Activated naive CD4-positive, alpha-beta T cell treated with anti-CD3 and anti-CD28 coated beads, Interleukin-2, amount 50 U/mL, for 72 hours (primary cell): ENCODE measurements at places on chromosomes 7 and 10.

DNA sequence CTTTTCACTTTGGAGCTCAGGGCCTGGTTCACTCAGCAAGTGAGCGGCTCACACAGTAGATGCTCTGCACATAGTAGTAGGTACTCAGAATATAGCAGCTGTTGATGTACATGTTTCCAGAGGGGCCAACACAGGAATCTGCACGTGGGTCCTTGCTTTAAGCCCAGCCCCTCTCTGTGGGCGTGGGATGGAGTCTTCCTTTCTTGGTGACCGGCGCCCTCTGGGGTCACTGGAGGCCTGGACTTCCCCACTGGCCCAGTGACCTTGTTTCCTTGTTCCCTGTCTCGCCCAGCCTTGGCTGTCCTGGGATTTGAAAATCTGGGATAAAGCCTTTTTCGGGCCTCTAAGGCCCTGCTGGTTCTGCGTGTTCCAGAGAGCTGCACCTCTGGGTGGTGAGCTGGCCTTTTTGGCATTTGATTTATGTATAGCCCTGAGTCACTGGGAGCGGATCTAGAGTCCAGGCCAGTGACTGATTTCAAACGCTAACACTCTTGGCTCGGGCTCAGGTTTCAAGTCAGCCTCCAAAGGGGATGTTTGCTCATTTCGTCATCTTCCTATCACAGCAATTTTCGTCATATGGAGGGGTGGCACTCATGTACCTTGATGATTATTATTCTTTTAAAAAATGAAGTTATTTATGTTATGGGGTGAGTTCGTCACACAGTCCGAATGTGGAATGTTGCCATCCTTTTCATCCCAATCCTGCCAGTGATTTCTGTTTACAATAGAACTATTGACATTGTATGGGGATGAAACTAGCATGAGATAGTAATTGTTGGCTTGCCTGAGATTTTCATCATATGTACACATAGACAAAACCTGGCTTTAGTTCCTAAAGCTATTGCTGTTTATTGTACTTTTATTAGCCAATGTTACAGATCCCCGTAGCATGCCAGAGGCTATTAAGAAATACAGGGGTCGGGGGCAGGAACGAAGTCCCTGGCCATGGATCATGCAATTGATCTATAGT is 65.5 kb downstream of the CUX1 start:
- no peak for DNase-seq

DNA sequence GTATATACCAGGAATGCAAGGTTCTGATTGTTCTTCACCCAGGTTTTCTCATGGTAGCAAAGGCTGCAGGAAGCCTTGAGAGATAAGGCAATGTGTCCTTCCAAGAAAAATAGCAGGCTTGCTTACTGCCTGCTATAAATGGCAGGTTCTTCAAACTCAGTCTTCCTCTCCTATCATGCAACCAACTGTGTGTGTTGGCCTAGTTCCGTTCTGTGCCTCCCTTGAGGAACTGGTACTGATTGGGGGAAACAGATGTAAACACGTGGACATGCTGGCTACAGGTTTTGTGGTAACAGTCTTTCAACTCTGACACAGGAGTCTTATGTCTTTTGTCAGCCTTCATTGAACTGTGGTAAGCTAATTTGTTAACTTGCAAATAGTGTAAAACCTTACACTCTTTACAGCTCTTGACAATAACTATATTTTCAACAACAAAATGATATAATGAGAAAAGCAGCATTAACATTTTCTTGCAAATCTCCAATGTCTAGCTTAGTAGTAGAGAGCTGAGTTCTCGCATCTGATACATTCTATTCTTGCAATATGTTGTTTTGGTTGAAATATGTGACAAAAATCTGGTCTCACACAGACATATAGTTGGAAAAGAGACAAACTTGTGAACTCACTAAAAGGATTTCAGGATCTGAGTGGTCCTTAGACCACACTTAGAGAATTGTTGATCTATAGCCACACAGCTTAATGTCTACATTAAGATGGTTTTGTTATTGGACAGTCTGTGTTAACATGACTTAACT is 54.7 kb upstream of the LSM8 start:
- DNase-seq: no peak

DNA sequence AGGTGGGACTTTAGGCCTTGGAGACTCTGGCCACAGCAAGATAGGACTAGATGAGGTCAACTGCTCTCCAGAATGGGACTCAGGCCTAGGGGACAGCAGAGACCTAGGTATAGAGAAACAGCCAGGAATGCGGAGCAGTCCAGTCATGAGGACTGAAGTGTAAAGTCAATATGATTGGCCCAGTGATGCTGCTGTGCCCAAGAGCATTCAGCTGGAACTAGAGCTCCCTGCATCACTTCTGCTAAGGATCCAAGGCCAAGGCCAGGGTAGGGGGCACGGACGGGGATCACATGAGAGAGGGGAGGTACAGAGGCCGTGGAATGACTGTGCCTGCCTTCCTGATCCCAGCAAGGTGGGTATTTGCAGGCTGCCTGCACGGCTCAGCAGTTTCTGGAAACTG is 237.9 kb downstream of the FRMD4A start:
- DNase-seq: no peak

GRCh38 chr10:48516911-48517310 is 88.0 kb downstream of the ARHGAP22 start:
- DNase-seq: no peak

- DNase-seq: no peak
Measured at GRCh38 chr10:55852900-55853299, 508.2 kb downstream of the ZWINT start.

DNA sequence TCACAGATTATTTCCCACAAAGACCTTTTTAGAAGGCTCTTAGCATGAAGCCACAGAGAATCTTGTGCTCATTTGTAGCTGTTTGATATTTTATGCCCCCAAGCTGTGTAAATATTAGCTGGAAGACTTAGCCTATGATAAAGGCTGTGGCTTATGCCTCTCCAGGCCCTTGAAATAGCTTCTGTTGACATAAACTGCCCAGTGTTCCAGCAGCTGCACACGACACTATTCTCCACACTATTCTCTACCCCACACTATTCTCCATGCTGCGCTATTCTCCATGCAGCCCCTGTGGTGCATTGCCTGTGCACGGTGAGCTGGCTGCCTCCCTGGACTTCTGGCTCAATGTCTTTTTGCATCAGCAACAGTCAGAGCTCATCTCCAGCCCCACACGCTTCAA is 13.1 kb downstream of the DDC start:
- DNase-seq: no peak

- no peak for DNase-seq
Measured at GRCh38 chr10:119297207-119297968, 90.0 kb downstream of the GRK5 start.

DNA sequence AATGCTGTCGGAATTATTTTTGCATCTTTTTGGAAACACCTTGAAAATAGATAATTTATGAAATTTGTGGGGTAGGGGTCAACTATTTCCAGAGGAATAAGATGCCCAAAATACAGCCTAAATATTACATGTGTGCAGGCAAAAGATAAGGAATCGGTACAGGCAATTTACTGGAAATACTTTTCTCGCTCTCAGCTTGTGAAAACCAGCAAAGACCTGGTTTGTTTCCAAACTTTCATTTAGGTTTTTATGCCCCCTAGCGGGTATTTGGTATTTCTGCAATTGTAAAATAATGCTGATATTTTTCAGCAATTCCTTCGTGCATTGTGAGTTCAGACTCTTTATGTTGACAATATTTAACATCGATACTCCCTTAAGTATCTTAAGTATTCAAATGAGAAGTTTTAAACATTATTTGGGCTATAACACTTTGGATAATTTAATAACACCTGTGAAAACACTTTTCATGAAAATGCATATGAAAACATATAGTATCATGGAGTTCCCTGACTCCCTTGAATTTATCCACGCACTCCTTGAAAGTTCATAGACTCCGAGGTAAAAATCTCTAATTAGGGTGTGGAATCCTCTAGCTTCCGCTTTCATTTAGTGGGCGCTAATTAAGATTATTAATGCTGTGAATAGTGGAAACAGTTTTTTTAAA is 132.4 kb downstream of the TSPAN12 start:
- DNase-seq: no peak

- no peak for DNase-seq
Measured at GRCh38 chr10:61899997-61900828, 1.3 kb upstream of the ARID5B start.

DNA sequence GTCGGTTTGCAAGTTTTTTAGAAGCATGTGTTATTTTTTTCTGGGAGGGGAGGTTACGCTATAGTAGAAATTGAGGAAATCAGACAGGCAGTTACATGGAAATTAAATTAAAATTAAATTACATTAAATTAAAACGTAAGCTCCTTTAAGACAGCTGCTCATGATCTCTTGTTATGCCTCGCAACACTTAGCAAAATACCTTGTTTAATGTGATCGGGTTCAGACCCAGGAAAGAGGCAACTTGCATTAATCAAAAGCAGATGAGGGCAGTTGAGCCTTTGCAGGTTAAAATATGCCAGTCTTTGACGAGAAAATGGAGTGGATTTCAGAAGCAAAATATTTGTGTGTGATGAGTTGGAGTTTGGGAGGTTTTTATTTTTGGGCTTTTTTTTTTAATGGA is 651.8 kb downstream of the INHBA start:
- DNase-seq: no peak

DNA sequence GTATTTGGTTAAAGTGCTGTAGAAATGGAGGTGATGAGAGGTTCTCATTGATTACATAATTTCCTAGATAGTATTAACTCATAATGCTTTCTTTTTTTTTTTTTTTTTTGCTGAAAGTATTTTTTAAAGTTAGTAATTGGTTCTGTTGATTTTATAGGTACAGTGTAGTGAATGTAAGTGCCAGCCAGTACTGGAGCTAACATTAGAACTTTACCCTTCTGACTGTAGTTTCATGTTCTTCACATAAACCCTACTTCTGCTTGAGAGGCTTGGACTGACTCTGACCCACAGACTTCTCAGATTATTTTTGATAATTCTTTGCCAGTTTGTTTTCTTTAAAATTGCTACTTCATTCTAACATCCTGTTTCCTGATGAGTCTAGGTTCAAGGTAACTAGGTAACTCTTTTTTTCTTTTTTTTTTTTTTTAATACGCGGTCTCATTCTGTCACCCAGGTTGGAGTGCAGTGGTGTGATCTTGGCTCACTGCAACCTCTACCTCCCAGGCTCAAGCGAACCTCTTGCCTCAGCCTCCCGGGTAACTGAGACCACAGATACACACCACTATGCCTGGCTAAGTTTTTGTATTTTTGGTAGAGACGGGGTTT is 92.2 kb upstream of the OIT3 start:
- DNase-seq: no peak

GRCh38 chr10:110442746-110443145 is 55.0 kb upstream of the DUSP5 start:
- no peak for DNase-seq

DNA sequence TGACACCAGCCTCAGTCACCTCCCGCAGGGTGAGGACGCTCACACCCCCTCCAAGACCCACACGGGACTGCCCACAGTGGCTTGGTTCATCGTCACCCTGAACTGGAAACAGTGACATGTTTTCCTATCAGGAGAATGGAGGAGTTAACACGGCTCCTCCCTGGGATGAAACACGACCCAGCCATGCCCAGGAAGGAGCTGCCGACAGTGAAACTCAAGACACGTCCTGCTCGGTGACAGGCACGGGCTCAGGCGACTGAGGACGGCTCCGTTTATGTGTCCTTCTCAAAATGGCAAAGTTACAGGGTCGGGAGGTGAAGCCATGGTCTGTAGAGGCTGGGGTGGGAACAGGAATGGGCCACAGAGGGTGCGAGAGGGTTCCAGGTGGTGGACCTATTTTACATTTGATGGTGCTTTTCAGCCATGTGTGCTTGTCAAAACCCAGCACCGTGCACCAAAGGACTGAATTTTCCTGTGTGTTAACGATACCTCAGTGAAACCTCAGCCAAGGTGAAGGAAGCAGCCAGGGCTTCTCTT is 272.4 kb downstream of the ADARB2 start:
- no peak for DNase-seq

- DNase-seq: no peak
Measured at GRCh38 chr10:44689368-44689767, 221.8 kb upstream of the TMEM72 start.
